Heart right ventricle (tissue), 16 donors: ENCODE measurements at places on chromosomes 1 and 21. TPM values are rescaled to one million over a fixed set of nuclear protein-coding genes. Genes with fewer than 3 reads are reported as not detected.

DNA sequence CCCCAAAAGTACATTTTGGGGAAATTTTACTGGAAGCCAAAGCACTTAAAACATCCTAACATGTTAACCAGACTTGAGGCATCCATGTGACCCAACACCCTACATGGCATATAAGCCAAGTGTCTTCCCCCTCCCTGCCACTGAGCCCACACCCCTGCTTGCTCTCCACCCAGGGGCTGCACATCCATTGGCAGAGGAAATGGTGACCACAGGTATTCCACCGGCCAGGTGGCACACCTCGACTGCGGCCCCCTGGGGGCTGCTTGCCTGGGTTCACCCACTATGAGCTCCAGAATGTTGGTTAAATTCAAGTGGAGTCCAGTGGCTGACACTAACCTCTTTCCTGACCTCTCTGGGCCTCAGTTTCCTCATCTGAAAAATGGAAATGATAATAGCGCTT is 64.4 kb upstream of the FAM20B start:
- no peak for DNase-seq

- DNase-seq, result no peak
Observed at GRCh38 chr1:235168375-235168774, 7.3 kb upstream of the RBM34 start.

DNA sequence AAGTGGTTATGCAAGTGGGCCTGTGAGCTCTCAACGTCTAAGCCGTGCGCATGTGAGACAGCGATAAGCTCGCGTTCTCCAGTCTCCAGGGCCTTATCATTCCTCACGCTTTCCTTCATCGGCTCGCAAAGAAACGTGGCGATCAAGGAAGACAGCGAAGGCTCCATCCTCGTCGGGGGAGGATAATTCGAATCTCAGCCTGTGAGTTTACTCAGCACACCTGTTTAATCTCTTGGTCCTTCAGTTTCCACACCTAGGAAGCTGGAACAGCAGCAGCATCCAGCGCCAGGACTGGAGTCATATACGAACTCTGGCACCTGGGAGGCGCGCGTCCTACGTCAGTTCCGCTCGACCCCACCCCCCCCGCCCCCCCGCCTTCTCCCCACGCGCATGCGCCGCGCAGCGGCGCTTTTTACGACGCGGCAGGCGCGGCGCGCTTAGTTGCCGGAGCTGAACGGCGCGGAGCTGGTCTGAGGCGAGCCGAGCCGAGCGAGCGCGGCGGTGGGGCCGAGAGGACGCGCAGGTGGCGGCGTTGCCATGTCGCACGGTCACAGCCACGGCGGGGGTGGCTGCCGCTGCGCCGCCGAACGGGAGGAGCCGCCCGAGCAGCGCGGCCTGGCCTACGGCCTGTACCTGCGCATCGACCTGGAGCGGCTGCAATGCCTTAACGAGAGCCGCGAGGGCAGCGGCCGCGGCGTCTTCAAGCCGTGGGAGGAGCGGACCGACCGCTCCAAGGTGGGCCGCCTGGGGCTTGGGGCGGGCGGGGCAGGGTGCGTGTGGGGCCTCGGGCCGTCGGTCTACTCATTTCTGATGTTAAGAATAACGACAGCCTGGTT is at the start of gene PITHD1:
Gene PITHD1, plus strand, starts transcription at position 440 of the 836 bp plus-strand sequence. Its CDS starts 98 bp downstream, at position 538.
- DNase-seq, result peak; percentile 78

- peak; percentile 75 for DNase-seq
Observed at GRCh38 chr1:54927472-54928240, 40.7 kb upstream of the DHCR24 start.

GRCh38 chr1:167708940-167709389 is 12.8 kb upstream of the MPZL1 start:
- DNase-seq, result no peak

DNA sequence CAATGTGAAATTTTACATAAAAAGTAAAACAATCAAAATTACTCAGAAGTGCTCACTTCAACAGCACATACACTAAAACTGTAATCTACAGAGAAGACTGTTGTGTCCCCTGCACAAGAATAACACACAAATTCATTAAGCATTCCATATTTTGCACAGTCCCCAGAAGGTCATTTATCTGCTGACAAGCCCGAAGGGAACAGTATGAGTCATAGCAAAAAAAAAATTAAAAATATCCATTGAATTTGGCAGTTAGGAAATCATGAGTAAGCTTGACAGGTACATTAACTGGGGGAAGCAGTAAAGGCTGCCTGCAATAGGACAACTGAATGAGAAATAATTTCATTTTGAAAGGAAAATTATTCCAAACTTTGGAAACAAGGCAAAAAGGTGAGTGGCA is 3.3 kb upstream of the CACYBP start:
- no peak for DNase-seq

DNA sequence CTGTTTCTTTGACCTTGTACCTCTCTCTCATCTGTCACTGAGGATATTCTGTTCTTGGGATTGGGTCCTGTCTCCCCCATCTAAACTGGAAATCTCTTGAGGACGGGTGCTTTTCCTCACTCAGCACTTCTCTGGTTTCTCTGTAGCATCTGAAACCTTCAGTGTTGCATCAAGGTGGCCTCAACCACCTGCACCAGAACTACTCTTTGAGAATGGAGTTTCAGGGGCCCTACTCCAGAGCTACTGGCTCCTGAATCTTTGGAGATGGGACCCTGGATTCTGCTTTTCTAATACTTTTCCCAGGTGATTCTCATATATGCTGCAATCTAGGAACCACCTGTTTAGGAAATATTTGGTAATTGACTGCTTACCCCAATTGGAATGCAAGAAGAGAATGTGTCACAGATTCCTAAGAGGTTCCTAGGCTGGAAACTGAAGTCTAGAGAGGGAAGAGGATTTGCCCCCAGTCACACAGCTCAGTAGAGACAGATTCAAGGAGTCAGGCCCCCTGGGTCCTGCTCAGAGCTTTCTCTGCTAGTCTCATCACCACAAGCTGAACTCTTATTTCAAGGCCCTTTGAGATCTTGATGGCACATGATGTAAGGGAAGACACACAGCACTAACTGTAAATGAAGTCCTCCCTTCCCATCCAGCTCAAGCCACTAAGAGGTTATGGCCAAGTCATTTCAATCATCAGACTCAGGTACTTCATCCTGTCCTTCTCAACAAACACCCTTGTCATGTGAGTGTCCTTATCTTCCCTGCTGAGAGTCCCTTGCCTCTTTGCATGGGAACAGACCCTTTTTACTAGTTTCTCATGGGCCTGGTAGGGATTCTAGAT is 48.7 kb downstream of the EIF2D start:
- no peak for DNase-seq

The CFAP74 gene
- not detected for total RNA-seq

The DHX9 gene
- total RNA-seq, result 55.0 TPM

The LCE1A gene
- not detected for total RNA-seq
